ENCODE measurements at places on chromosomes 13 and 19.

DNA sequence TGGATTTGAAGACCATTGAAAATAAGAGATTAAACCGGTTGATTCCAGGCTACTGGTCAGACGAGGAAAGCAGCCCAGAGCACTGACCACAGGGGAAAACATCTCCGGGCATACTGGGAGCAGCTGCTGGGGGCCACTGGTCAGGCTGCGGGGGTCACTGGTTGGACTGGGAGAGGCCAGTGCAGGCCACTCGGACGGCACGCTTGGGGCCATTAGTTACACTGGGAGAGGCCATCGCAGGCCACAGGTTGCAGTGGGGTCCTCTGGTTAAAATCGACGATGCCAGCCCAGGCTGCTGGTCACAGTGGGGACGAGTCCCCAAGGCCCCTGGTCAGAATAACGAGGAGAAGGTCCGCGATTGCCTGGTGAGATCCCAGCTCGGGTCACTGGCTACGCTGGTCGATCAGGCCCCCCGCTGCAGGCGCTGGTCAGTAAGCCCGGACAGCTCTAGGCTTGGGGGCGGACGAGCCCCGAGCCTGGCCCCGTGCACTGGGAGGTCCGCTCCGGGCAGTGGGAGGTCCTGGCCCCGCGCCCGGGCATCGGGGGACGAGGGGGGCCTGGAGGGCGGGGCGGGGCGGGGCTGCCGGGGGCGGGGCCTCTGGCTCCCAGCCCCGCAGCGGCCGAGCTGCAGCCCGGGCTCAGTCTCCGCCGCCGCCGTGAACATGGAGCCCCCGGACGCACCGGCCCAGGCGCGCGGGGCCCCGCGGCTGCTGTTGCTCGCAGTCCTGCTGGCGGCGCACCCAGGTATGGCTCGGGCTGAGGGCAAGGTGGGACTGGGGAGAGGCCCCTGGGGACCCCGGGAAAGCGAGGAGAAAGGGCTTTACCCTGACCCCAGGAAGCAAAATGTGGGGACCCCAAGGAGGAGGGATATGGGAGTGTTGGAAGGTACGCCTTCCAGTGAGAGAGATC is at the start of gene BCAM:
BCAM (plus strand) TSS at position 641 of the 909 bp plus-strand sequence; CDS start at position 663, 22 bp downstream.
- no peak for DNase-seq

GRCh38 chr13:41224113-41225110 is 30.0 kb upstream of the KBTBD7 start:
- DNase-seq, result peak; percentile 22

DNA sequence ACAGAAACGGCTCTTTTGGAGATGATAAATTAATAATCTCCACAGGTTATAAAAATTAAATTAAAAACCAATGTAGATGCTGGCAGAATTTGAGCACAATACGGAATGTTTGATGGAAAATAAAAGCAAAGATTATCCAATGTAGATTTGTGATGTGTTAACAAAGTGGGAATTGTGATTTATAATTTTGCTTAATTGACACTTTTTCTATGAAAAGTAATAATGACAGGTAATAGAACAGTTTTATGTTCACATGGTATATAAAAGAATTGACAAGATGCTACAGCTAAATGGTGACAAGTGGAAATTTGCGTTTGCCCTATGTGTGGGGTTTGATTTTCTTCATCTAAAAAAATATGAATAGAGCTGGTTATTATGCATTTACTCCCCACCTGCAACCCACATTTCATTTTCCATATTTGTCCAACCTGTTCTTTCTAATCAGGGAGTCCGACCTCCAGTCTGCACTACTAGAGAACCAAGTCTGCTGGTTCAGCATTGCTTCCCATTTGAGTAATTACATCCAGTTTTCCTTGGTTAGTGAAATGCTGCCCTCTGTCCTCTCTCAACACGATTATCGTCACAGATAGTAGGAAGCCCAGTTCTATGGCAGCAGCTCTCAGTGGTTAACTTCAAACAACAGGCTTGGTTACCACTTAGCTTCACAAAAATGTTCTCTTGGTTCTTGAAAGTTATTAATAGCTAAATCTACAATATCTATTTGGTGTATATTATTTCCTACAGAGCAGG is 61.4 kb upstream of the SLITRK1 start:
- DNase-seq, result no peak

- DNase-seq, result no peak
Observed at GRCh38 chr19:23439623-23440022, 44.4 kb upstream of the ZNF91 start.

- DNase-seq, result no peak
Observed at GRCh38 chr13:51881296-51881695, 19.5 kb downstream of the CCDC70 start.

DNA sequence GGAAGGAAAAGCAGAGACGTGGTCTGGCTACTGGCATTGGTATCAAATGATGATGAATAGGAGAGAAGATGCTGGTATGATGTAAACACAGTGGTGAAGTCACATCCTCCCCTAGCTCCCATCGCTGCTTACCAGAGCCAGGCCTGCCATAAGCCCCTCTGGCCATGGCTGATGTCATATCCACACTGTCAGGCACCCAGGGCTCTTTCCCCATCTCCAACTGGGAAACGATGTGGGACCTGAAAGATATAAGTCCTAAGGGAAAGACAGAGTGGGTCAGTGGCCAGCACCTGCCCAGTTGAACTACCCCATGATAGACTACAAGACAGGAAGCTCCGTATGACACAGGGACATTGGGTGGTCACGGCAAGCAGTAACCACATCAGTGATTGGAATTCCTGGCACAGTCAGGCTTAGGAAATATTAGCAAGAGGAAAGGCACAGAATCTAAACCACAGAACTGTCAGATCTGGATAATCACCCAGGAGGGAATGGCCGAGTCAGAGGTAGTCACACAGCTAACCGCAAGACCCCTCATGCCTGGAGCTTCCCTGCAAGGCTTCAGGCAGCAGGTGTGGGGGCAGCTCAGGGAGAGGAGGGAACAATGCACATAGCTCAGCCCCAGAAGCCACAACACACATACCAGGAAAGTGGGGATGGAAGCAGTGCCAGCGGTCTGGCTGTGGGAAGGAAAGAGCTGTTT is 3.8 kb downstream of the ZNF792 start:
- peak; percentile 49 for DNase-seq

DNA sequence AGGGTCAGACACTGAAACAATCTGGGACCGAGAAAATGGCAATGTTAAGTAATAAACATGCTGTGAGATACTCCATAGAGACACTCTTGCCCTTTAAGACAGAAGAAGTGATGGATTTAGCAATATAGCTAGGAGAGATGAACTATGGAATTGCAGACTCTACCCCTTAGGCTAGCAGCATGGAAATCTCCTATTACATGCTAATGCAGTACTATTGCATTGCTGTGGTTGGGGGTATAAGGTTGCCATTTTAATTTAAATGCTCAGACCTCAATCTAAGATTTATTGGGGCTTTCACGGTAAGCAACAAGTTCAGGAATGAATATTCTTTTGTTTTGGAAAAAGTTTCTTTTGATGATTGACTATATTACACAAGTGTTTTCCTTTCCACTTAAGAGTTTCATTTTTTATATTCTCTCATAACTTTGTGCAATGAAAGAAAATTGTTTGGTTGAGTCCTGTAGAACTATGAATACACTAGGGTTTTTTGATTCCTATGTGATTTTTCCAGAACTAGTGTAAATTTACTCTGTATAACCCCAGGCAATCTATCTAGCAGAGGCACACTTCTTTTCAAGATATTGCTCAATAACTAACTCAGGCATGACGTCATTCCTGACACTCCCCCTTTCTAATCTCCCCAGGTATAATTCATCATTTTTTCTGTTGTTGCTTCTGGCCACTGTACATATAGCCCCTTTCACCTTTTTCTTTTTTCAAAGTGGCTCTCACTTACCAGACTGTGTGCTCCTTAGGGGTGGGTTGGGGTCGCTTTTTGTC is 394.7 kb upstream of the KLF12 start:
- DNase-seq, result no peak

DNA sequence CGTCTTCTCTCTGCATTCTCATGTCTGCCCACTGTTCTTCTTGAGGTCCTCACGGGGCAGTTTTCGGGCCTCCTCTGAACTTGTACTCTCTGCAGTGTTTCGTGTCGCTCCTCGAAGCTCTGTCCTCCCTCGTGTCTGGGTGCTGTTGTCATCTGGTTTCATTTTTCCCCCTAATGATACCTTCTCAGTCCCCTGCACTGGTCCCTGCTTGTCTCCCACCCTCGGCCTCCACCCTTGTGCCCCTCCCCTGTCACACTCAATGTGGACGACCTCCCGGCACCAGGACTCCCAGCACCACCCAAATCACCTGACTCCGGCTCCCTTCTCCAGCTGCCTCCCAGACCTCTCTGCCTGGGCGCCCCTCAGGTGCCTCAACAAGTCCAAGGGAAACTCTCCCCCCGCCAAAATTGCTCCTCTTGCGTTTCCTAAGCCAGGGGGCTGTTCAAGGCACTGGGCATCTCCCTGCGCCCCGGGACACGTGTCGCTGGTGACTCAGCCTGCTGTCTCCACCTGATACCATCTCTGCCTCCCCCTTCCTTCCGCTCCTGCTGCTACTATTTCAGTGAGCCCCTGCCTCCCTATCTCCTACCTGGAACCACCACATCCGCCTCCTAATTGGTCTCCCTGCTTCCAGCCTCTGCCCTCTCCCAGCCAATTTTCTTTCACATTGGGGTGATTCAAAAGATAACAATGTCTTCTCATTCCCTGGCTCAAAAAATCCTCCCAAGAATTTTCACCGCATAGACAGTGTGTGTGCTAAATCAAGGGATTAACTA is 49.5 kb downstream of the RFX2 start:
- peak; percentile 63 for DNase-seq

GRCh38 chr13:39419876-39420275 is 183.1 kb downstream of the LHFPL6 start:
- no peak for DNase-seq

DNA sequence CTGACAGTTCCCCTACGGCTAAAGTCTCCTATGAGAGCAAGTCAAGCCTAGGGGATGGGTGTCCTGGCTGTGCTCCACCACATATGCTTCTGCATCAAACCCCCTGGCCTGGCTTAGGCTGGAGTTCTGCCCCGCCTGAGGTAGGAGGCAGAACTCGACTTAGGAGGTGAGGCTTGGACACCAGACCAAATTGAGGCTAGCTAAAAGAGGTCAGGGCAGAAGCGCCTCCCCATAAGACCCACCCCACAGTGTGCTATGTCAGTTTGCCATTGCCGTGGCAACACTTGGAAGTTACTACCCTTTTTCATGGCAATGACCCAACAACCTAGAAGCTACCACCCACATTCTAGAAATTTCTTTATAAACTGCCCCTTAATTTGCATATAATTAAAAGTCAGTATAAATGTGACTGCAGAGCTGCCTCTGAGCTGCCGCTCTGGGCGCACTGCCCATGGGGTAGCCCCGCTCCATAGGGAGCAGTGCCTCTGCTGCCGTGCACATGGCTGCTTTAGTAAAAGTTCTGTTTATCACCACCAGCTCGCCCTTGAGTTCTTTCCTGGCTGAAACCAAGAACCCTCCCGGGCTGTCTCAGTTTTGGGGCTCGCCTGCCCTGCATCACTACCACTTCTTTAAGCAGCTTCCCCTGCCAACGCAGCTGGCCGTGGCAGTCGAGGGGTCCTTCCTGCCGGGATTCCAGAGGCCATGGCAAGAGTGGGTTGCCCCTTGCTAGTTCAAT is 20.2 kb downstream of the AP1M1 start:
- no peak for DNase-seq

GRCh38 chr19:39165857-39166256 is 30.9 kb upstream of the NCCRP1 start:
- no peak for DNase-seq

DNA sequence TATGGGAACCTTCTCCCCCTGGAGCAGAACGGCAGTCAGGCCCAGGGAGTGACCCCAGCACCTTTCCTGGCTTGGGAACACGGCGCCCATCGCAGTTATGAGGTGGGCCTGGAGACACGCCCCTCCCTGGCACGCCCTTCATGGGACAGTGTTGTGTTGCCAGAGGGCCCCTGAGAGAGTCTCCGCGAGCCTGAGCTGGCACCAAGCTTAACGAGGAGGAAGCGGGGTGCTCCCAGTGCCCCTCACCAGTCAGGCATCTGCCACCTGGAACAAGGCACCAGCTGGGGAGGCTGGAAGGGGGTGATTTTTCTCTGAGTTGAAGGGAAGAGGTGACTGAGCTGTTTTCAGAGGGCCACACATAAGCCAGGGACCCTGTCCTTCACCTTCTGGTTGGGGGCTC is 180.6 kb downstream of the KDM4B start:
- DNase-seq, result no peak

- no peak for DNase-seq
Observed at GRCh38 chr13:21237081-21237480, 60.6 kb downstream of the MRPL57 start.

GRCh38 chr19:7817801-7818200 is 12.2 kb upstream of the EVI5L start:
- no peak for DNase-seq

DNA sequence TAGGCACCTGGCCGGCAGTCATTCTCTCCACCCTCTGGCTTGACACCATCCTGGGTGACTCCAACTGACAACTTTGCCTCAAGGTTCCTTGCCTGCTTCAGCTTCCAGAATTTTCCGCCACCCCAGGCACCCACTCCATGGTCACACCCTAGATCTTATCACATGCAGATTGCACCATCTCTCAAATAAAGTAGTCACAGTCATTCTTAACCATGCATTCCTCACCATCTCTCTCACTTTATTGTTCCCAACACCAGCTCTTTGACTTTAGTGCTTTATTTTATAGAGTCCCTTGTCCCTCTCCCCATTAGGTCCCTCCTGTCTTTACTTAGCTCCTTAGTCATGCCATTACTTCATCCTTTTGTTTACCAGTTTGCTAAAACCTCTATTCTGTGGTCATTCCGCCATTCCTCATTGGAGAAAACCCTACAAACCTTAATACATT is 351.7 kb downstream of the SPRY2 start:
- DNase-seq, result no peak

DNA sequence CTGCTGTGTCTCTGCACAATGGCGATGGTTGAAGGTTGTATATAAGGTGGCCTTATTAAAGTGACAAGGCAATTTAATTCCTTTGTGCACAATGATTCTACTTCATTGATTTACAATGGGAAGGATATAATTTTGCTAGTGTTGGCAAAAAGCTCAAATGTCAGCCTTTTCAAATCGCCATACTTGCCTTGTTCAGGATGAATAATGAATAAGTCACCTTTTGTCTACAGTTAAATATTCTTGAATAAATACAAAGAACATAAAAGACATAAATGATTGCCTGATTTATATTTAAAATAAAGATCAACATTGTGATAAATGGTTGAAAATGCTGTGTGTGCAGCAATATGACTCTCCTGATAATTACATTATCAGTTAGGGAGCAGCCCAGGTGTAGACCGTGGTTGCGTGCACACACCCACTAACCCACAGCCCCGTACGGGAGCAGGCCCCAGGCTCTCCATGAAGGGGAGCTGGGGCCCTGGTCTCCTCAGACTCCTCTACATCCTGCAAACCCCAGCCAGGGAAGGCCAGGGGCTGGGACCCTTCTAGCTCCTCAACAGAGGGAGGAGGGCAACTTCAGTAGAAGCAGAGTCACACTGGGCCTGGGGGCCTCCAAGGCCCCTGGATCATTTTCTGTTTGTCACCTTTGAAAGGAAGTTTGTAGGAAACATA is 64.9 kb downstream of the TEX29 start:
- no peak for DNase-seq

GRCh38 chr19:6516018-6516658 is 14.0 kb upstream of the TUBB4A start:
- peak; percentile 91 for DNase-seq

- no peak for DNase-seq
Observed at GRCh38 chr19:2330255-2330631, 1.8 kb downstream of the SPPL2B start.

- DNase-seq, result no peak
Observed at GRCh38 chr13:98856983-98857382, 104.5 kb upstream of the SLC15A1 start.
